ENCODE measurements at places on chromosomes 12 and 14. TPM values are rescaled to one million over a fixed set of nuclear protein-coding genes. Genes with fewer than 3 reads are reported as not detected.

The KIAA0586 gene
- 16.2 TPM for total RNA-seq

The SLC7A7 gene
- 1.0 TPM for total RNA-seq

The TMCC3 gene
- total RNA-seq: 22.7 TPM

GRCh38 chr12:49741882-49742620 is 694 bp downstream of the TMBIM6 start:
- DNase-seq: peak; percentile 98

- DNase-seq: no peak
Measured at GRCh38 chr12:50568338-50569091, 63.7 kb downstream of the DIP2B start.

GRCh38 chr12:16258963-16259362 is 18.5 kb downstream of the SLC15A5 start:
- DNase-seq: no peak

- peak; percentile 69 for DNase-seq
Measured at GRCh38 chr12:52389313-52390207, 4.1 kb upstream of the KRT84 start.

DNA sequence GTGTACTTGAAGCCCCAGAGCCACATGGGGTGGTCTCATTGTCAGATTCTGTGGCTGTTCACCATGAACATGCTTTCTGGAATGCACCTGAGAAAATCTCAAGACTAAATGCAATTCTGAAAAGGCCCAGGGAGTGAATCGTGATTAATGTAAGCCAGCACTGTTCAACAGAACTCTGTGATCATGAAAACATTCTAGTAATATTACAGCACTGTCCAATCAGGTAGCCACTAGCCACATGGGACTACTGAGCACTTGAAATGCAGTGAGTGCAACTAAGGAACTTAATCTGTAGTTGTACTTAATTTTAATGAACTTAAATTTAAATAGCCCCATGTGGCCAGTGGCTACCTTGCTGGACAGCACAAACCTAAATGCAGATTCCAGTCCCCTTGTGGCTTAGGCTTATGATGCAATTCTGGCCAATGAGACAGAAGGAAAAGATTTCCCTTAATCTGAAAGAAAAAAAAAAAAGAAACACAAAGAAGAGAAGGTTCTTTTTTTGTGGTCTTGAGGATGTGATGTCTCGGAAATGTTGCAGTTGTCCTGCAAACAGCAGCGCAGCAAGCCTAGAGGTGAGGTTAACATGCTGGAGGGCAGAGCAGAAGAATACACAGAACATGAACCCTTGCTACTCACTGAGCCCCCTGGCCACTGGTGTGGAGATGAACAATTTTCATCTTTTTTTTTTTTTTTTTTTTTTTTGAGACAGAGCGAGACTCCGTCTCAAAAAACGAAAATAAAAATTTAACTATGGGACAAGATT is 48.2 kb downstream of the SPPL3 start:
- no peak for DNase-seq

GRCh38 chr14:89206389-89207031 is 210.5 kb downstream of the FOXN3 start:
- DNase-seq: no peak

Data from mammary epithelial cell (primary cell).